ENCODE measurements at places on chromosomes 2 and 18. TPM values are rescaled to one million over a fixed set of nuclear protein-coding genes. Genes with fewer than 3 reads are reported as not detected.

FIGN gene
- total RNA-seq = 0.13 TPM

ATP9B gene
- 7.4 TPM for total RNA-seq

PLA2R1 gene
- 6.4 TPM for total RNA-seq

OSR1 gene
- not detected for total RNA-seq

IL1RL2 gene
- not detected for total RNA-seq

CCL20 gene
- total RNA-seq = 6.5 TPM

MALL gene
- 171 TPM for total RNA-seq

Data from mammary microvascular endothelial cell (primary cell).